ENCODE measurements at places on chromosomes 3 and 15. TPM values are rescaled to one million over a fixed set of nuclear protein-coding genes. Genes with fewer than 3 reads are reported as not detected.

Gene ANKRD28
- 49.8 TPM for total RNA-seq

DNA sequence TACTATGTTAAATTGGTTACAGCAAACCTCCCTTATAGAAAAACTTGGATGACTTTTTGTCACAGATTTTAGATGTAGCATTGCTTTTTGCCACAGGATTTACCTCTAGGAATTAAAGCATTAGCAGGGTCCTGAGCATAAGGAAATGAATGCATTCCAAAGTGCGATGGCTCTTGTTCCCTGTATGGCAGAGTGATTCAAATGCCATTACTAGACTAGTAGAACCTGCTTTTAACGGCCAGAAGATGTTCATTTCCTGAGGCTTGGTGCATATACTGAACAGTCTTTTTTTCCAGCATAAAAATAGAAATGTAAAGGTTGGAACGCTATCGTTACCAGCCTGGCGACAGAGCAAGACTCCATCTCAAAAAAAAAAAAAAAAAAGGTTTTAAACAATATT lies 59.4 kb downstream of the WNT5A start:
- DNase-seq: no peak

Gene PCSK6
- total RNA-seq: 66.2 TPM

DNA sequence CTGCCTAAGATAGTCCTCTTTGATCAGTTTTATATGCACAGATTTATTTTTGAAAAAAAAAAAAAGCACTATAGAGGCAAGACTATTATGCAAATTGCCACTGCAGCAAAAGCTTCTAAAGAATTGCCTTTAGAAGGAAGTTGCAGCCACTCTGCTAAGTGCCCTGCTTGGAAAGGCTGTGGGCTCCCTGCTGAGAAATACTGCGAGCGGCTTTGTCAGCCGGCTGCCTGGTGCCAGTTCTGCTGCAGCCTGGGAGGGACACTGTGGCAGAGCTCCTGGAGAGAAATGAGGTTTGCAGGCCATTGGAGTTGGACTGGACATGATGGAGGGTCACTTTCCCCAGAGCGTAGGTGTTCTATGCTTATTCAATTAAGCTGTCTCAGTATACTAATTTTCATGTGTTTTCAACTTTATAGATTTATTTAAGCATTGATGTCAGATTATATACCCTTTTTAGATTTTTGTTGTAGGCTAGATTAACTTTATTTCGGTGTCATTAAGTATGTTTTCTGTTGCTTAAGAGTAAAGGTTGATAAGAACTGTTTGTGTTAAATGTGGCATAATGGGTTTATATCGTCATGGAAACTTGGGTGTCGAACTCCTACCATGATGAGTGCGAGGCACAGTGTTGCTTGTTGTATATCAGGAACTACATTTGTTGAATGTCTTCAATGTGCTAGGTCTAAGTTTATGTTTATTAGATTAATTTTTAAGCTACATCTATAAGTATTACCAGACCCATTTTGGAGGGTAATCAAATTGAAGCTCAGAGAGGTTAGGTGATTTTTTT lies 6.6 kb downstream of the MAP2K5 start:
- peak; percentile 59 for DNase-seq

- no peak for DNase-seq
These were observed 2.3 kb upstream of the TGFBR2 start for GRCh38 chr3:30604093-30604492.

DNA sequence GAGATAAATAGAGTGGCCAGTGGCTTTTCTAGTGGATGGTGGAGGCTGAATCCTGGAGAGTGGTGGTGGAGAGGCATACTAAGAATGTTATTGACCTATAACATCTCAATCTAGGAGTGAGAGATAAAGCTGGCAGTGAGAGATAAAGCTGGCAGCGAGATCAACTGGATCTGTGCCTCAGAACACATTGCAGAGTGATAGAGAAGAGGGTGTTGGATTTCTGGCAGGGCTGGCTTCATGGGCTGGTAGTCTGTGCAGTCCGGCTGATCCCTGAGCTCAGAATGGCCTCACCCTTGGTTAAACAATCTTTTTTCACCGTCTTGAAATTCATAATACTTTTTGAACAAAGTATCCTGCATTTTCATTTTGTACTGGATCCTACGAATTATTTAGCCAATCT lies 221.2 kb downstream of the NLGN1 start:
- DNase-seq: no peak

Gene TFDP2
- 33.7 TPM for total RNA-seq

DNA sequence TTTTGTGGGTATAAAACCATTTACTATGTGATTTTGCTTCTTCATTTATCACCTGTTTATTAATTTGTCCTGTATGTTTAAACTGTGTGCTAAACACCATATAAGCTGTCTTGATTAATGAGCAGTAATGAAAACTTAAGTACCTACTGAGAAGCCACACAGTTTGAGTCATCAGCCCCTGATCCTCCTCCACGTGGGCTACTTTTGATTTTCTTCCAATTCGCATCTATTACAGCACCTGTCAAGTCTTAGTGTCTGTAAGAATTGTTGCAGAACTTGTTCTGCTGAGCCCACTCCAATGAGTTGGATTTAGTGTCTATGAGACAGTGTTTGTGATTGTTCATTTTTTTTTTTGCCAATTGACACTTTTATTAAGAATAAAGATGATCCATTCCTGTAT lies 16.8 kb downstream of the EPHA6 start:
- DNase-seq: no peak

Gene FBXO40
- not detected for total RNA-seq

Gene SLCO3A1
- total RNA-seq: 15.1 TPM

- no peak for DNase-seq
These were observed 12.3 kb downstream of the ARL13B start for GRCh38 chr3:93992207-93992606.
